ENCODE measurements at places on chromosomes 12 and 14.
A peak's percentile ranks its signal among the peaks of the same experiment; 100 is the strongest.

- no peak for DNase-seq
Measured at GRCh38 chr12:122983789-122984515, 3.5 kb downstream of the ARL6IP4 start.

DNA sequence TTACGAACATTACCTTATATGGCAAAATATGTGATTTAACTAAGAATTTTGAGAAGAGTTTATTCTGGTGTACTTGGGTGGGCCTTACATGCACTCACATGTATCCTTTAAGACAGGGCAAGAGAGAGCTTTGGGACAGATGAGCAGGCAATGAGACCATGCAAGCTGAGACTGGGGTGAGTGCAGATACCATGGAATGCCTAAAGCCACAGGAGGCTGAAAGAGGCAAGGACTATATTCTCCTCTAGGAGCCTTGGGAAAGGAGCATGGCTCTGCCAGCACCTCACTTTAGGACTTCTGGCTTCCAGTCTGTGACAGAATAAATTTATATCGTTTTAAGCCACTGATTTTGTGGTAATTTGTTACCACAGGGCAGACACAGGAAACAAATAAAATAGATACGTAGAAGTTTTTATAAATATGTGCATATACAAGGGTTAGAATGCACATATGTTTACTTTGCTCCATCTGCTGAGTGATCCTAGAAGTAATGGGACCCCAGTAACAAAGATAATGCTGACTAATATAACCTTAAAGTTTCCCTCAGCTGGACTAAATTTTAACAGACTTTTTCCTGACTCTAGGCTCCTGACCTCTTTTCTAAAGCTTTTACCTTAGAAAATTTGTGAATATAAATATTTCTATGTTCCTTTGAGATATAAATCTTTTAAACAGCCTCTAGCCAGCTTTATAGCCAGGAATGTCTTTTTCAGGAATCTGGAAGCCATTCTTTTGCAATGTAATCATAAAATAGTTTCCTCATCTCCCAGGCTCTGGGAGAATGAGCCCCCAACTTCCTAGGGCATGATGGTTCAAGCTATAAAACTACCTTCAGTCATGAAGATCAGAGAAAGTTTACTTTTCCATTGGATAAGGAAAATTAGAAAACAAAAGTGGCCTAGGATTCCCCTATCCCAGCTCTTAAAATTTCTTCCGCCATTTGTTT is 216.8 kb downstream of the PPFIA2 start:
- DNase-seq = no peak

GRCh38 chr12:97555547-97556187 is 93.1 kb downstream of the RMST start:
- no peak for DNase-seq

GRCh38 chr12:57707250-57707649 is 13.3 kb downstream of the OS9 start:
- no peak for DNase-seq

DNA sequence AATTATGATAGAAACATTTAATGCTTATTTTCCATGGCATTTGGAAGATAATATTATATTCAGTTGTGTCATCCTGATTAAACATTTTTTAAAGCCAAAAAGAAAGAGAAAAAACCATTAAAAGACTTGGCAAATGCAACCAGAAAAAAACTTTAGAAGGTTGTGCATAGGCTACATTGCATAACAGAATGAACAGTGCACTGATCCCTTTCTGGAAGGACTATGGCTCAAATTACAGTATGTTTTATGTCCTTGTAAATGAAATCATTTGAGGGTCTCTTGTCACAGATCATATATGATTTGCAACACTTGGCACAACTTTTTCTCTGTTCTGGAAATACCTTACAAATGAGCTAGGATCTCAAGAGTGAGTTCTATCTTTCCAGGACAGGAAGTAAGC is 275.2 kb upstream of the FLRT2 start:
- DNase-seq = no peak

- no peak for DNase-seq
Measured at GRCh38 chr14:53634793-53635192, 321.8 kb downstream of the BMP4 start.

DNA sequence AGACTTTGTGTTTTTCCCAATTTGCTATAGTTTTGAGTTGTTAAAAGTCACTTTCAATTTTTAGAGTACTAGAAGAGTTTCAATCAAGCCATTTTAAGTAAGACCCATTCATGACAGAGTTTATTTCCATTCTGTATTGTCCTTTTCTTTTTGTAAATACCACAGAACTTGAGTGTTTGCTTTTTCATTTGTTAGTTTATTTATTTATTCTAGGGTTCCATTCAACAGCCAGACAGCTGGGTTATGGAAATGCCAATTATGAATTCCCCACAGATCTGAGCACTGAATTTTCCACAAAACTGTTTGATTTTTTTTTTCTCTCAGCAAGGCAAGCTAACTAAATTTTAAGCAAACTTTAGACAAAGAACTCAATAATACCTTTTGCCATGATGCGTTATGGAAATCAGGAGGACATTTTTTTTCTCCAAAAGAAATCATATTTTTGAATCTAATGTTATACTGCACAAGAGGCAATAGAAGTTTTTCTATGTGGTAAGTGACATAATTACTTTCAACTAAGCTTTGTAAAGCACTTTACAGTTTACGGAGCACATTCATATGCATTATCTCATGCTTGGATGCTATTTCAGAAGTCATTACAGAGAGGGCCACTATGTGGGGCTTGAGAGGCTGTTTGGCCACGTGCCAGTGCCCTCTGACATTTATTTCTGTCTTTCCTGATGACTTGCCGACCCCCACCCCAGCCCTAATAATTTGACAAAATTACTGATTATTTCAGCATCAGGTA is 181.5 kb downstream of the VRK1 start:
- no peak for DNase-seq

- peak; percentile 82 for DNase-seq
Measured at GRCh38 chr12:26271889-26272492, 76.6 kb downstream of the SSPN start.

GRCh38 chr14:35965400-35965799 is 139.3 kb downstream of the BRMS1L start:
- no peak for DNase-seq

- no peak for DNase-seq
Measured at GRCh38 chr14:104094056-104094708, 8.7 kb downstream of the ASPG start.

DNA sequence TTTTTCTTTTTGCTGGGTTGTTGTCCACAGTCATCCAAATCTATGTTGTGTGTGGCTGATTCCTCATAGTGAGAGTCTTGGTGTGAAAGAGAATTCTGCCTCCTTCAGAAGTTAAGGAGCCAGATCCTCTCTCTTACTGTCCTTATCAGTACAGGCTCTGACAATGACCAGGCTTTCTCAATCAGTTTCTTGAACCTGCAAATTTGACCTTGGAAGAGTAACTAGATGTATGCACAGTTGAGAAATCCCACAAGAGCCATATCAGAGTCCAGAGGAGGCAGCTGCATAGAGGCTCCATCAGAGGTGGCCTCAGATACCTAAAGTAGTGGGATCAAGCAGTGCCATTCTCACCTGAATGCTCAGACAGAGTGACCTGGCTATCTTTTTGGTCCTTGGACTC is 5.5 kb upstream of the GALC start:
- DNase-seq = no peak

- no peak for DNase-seq
Measured at GRCh38 chr12:54240129-54240528, 39.8 kb downstream of the CBX5 start.

DNA sequence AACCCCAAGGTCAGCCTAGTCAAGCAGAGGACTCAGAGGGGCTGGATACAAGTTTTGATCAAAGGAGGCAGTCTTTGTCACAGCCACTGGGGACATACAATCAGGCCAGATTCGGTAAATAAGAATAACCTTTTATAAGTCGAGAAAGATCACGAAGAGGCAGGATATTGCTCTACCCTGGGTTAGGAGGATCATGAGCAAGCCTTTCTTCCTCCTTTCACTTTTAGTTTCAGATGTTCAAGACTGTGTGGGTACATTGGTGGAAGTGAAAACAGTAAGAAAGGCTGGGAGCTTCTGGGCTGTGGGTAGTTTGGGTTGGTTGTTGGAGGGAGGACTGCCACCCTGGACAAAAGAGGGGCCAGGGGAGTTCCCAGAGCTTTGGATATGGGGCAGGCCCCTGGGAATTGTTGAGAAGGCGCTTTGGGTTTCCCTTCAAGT is 127.7 kb downstream of the SNAPC1 start:
- no peak for DNase-seq

GRCh38 chr12:2363836-2364609 is 311.2 kb downstream of the CACNA1C start:
- no peak for DNase-seq

GRCh38 chr12:75120311-75120711 is 89.3 kb downstream of the KCNC2 start:
- no peak for DNase-seq

DNA sequence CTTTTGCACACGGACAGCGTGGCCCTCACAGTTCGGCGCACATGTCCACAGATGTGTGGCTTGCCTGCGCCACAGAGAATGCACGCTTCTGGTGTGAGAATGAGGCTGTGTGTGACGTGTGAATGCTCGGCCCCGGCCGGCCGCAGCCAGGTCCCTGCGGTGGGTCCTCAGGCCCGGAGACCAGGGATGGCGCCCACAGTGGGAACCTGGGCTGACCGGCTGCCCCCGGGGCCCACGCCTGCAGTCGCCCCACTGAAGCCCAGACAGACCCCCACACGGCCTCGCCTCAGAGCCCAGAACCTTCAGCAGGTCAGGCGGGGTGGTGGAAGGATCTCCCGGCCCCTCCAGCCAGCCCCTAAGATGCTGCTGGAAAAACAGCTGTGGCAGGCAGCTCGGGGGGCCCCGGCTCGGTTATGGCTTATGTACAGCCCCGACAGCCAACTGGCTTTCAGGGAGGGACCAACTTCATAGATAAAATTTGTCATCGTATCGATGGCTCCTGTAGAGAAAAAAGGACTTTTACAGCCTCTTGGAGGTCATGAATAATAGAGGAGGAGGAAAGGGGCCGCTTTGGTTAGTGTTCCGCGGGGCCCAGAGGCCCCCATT is 4.5 kb upstream of the C14orf180 start:
- DNase-seq = no peak

DNA sequence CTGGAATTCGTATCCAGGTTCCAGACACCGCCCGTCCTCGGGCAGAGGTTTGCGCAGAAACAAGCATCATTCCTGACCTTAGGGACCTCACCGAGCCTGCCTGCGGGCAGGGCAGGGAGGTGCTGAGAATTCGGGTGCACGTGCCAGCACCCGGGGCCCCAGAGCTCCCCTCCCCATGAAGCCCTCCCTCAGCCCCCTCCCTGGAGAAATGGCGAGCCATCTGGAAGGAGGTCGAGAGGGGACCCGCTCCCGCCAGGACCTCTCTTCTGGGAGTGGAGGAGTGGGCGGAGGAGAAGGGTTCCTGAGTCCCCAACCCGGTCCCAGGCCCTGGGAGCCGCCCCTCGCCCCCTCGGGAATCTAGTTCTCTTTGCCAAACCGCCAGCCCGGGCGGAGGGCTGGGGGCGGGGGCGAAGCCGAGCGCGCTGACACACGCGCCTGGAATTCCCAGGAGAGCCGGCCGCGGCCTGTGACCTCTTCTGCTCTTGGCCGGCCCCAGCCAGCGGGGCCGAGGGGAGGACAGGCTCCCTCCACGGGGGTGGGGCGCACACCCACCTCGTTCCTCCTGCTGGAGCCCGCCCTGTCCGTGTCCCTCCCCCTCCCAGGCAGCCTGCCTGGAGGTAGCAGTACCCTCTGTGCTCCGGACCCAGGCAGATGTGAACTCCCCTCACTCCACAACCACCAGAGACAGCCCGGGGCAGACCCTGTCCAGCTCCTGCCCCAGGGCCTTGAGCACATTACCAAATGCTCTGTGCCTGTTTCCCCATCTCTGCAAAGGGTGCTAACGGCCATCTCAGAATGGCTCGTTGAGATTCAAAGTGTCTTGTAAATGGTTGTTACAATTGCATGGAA is 23.0 kb upstream of the GPR132 start:
- DNase-seq = no peak

- DNase-seq = no peak
Measured at GRCh38 chr14:35335388-35336092, 43.4 kb downstream of the PSMA6 start.

DNA sequence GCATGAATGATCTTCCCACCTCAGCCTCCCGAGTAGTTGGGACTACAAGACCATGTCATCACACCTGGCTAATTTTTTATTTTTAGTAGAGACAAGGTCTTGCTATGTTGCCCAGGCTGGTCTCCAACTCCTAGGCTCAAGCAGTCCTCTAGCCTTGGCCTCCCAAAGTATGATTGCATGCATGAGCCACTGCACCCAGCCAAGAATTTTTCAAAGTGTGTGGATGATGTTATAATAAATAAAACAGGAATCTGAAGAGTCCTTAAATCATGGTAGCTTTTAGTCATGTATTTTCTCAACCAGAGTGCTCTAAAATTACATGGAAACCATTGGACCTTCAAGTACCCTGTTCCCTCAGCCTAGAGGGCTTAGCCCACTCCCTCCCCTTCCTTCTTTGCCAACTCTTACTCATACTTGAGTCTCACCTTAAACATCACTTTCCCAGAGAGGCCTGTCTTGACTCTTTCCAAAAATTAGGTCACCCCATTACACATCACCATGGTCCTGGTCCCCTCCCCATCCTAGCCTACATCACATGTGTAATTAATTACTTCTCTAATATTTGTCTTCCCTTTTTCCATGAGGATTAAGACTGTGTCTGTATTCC is 52.2 kb upstream of the BICDL1 start:
- DNase-seq = no peak

DNA sequence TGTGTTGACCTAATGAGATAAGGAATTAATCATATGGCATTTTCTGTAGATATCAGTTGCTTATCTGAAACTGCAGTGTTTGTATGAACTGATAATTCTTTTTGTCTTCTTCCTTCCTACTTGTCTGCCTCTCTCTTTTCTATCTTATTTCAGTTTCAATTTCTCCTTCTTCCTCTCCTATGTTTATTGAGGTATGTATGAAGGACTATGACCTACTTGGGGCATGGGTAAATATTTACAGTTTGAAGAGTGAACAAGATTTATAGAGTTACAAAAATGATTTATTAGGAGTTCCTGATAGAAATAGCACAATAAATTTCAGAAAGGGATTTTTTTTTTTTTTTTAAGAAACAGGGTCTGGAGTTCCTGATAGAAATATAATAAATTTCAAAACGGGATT is 88.7 kb upstream of the MUCL1 start:
- no peak for DNase-seq

DNA sequence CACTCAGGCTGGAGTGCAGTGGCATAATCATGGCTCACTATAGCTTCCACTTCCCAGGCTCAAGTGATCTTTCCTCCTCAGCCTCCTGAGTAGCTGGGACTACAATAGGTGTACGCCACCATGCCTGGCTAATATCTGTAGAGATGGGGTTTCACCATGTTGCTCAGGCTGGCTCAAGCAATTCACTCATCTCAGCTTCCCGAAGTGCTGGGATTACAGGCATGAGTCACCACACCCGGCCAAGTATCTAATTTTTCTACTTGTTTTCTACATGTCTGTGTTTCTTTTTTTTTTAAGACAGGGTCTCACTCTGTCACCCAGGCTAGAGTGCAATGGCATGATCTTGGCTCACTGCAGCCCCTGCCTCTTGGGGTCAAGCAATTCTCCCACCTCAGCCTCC is 119.7 kb upstream of the MED13L start:
- DNase-seq = no peak

DNA sequence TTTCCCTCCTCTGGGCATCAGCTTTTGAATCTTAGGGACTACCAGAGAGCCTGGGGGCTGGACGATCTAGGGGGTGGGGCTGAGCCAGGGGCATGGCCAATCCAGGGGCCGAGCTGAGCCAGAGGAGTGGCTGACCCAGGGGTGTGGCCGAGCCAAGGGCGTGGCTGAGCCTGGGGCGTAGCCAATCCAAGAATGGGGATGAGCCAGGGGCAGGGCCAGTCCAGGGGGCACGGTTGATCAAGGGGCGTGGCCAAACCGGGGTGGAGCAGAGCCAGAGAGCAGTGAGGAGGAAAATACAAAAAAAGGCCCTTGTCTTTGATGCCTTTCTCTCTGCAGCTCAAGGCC is 219.3 kb upstream of the NOS1 start:
- DNase-seq = no peak
